A549 treated with GW870086 at 1 μM for 4 hours (cell line): ENCODE measurements at places on chromosomes 3 and 15. TPM values are rescaled to one million over a fixed set of nuclear protein-coding genes. Genes with fewer than 3 reads are reported as not detected.

MYL3 gene
- total RNA-seq = 0.35 TPM in 1 of 5 replicates, not detected in the others

RHOA gene
- total RNA-seq = 453 to 522 TPM (median 468 TPM) in 5 replicates

CLDN18 gene
- total RNA-seq = not detected in 5 replicates

TIMP4 gene
- total RNA-seq = 11.1 to 14.2 TPM (median 12.9 TPM) in 5 replicates
